ENCODE measurements at places on chromosomes 16 and 17.

DNA sequence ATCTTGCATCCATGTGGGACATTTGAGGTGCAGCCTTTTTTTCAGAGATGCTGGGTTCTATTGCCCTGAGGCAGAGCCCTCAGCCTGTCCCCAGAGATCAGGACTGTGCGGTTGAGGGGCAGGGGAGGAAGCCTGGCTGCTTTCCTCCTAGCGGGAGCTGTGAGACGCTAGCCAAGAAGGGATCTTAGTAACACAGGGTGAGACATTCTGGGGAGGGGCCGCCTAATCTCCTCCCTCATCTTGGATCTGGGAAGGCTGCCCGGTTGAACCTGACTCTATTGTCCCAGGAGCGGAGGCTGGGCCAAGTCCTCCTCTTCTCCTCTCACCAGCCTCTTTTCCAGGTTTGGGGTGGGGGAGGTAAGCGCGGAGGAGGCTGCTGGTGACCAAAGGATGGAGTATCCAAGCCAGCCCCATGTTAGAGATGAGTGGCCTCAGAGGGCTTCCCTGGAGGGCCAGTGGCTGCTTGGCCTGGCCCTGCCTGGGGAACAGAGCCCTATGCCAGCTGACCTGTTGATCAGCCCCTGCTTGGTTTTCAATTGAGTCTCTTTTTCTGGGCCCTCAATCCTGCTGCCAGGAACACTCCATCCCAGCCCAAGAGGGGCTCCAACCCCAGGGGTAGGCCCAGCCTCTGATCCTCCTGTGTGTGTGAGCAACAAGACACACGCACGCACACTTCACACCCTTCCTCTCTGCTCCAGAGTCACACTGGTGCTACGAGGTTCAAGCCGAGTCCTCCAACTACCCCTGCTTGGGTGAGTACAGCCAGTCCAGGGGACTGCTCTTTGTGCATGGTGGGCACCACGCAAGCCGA is 5.0 kb downstream of the CA4 start:
- DNase-seq, result peak; percentile 86

DNA sequence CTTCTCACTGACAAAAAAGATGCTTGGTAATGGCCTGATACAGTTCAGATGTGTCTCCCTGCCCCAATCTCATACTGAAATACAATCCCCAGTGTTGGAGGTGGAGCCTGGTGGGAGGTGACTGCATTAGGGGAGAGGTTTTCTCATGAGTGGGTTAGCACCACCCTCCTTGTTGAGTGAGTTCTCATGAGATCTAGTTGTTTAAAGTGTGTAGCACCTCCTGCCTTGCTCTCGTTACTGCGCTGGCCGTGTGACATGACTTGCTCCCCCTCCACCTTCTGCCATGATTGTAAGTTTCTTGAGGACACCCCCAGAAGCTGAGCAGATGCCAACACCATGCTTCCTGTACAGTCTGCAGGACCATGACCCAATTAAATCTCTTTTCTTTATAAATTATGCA is 5.0 kb downstream of the TSR1 start:
- no peak for DNase-seq

DNA sequence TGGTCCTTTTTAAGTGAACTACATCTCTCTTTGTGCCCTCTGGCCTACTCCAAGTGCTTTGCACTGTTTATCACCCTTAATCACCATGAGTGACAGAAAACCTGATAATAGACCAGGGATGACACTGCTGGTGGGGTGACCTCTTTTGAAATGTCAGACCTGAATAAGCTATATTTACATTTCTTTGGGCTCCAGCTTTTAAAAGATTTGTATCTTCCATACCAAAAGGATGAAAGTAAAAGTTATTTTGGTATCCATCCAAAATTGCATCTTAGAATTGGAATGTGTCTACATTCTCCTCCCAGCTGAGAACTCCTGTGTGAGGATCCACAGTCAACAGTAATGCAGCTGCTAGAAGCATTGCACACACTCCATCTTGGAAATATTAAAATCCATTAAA is 370.0 kb downstream of the CDH11 start:
- peak; percentile 16 for DNase-seq

GRCh38 chr16:80285104-80285503 is 255.7 kb upstream of the DYNLRB2 start:
- DNase-seq, result peak; percentile 93

- DNase-seq, result no peak
Measured at GRCh38 chr17:65685110-65685509, 123.7 kb upstream of the AXIN2 start.

GRCh38 chr16:24626256-24626655 is 86.9 kb downstream of the RBBP6 start:
- peak; percentile 87 for DNase-seq

- peak; percentile 23 for DNase-seq
Measured at GRCh38 chr16:89971495-89972243, 23.1 kb downstream of the DEF8 start.

GRCh38 chr17:72390675-72391508 is 270.1 kb downstream of the SOX9 start:
- peak; percentile 84 for DNase-seq

GRCh38 chr16:79564671-79565107 is 35.8 kb downstream of the MAF start:
- no peak for DNase-seq

DNA sequence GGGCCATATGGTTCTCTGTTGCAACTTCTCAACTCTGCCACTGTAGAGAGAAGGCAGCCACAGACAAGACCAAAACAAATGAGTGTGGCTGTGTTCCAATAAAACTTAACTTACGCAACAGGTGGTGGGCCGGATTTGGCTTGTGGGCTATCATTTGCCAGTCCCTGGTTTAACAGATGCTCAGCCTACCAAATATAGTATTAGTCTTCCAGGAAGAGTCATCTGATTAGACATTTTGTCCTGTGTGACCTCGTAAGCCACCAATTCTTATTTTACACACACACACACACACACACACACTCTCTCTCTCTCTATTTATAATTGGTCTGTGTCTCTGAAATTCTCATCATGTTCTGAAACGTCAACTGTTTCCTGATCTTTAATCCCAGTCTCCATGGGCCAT is 245.9 kb downstream of the XYLT1 start:
- DNase-seq, result peak; percentile 91

DNA sequence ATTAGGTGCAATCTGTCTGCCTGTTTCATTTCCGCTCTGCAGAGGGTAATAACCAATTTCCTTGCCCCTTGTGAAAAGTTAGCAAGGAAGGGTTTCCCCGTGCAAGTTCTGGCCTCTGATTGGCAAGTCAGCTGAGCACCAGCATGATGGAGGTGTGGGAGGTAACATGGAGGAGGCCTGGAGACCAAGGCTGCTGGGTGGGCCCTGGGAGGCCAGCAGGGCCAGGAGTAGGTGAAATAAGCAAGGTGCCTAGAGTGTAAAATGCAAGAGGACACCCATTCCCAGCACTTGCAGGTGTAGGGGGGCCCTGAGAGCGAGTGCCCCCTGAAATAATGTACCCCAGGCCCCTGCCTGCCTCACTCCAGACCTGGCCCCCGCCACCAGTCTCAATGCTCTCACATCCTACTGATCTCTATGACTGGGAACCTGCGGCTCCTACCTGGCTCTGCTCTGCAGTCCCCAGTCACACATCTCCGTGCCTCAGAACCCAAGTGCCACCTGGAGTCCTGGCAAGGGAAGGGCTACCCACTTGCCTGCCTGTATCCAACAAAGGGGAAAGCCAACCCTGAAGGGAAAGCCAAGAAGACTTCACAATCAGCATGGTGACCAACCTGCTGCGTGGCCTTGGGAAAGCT is 116.2 kb downstream of the C16orf78 start:
- DNase-seq, result no peak

DNA sequence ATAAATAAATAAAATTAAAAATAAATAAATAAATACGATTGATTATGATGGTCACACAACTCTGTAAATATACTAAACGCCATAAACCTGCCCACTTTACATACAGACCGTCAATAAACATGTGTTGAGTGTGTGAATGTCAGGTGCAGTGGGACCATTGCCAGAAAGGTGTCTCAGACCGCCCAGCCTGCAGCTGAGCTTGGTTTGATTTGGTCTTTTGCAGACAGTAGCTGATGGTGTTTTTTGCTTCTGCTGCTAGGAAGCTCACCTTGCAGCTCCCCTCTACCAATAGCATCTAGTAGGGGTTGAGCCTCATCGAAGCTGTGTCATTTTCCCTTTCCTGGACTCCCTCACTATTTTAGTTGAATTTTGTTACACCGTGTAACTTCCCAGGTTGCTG is 23.5 kb downstream of the UBALD1 start:
- DNase-seq, result no peak

DNA sequence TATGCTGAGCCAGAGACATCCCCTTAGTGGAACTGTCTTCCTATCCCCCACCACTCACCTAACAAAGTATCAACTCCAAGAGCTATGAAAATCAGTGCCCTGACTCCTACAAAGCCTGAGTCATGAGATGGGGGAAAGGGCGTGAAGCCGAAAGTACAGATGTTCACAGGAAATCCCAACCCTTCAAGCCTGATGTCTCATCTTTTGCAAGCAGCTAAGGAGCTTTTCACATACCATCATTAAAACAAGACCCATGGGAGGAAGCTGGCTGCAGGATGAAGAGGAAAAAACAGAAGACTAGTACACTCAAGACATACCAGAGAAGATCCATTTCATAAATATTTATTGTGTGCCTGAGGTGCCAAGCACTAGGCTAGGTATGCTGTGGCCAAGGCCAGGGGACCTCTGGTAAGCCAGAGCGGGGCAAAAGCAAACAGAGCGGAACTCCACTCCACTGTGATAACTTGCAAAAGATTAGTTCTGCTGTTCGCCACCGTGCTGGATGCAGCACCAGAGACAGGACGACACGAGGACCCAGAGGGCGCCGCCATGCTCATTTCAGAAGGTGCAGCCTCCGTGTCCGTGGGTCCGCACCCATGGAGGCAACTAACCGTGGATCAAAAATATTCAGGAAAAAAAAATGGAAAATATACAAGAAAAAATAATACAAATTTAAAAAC is 4.5 kb upstream of the MNT start:
- DNase-seq, result peak; percentile 91

DNA sequence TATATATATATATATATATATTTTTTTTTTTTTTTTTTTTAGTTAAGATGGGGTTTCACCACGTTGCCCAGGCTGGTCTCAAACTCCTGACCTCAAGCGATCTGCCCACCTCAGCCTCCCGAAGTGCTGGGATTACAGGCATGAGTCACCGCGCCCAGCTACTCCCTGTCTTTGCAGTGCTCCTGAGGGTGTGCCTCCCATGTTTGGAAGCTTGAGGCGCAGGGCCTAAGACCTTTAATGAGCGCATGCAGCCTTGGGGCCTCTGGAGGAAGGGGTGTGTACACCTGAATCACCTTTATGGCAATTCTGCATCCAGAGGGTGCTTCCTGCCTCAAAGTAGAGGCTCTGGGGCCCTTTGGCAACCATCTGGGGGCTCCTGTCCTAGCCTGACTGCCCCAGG is 219.4 kb upstream of the CIBAR2 start:
- DNase-seq, result no peak

- no peak for DNase-seq
Measured at GRCh38 chr17:55305321-55306087, 40.7 kb downstream of the HLF start.

DNA sequence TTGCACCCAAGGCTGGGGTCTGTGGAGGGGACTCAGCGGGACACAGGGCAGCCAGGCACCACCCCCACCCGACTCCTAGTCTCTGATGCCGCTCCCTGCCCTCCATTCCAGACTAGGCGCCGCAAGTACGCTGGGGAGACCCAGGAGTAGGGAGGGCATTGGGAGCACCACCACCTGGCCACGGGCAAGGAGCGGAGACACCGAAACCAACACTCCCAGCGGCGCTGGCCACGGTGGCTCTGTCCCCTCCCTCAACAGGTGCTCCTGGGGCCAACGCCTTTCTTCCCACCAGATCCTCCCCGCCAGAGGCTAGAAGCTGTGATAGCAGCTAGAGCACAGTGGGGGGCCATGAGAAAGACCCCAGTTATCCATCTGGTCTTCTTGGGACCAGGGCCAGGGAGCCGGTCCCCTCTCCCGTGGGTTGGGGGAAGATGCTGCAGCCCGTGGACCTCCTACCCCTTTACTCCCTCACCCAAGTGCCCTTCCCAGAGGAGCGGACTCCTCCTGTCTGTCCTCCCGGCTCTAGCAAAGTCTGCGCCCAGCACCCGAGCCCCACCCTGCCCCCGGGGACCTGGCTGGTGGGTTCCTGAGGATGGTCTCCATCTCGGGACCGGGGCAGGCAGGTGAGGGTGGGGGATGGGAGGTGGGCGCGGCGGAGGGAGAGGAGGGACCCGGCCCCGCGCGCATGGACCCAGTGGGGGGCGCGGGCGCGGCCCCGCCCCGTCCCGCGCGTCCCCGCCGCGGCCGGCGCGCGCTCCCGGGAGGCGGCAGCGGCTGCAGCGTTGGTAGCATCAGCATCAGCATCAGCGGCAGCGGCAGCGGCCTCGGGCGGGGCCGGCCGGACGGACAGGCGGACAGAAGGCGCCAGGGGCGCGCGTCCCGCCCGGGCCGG is at the start of gene SYNGR3:
Gene SYNGR3, plus strand, starts transcription at position 762 of the 892 bp plus-strand sequence. CDS start 133 bp downstream, outside the sequence.
- no peak for DNase-seq

DNA sequence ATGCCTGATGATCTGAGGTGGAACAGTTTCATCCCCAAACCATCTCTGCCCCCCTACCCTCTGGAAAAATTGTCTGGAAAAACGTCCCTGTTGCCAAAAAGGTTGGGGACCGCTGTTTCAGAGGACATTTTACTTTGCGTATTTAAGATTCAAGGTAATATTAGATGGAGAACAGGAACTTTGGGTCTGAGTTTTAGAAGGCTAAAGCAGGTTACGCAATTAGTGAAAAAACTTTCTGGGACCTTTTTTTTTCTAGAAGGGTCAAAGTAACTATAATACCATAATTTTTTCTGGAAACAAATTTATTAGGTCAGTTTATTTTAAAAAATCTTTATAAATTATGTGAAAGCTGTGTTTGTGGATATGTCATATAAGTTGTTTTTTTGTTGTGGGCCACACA is 5.8 kb downstream of the TANC2 start:
- DNase-seq, result no peak

- DNase-seq, result no peak
Measured at GRCh38 chr16:66936462-66936861, 1.1 kb downstream of the CES2 start.

DNA sequence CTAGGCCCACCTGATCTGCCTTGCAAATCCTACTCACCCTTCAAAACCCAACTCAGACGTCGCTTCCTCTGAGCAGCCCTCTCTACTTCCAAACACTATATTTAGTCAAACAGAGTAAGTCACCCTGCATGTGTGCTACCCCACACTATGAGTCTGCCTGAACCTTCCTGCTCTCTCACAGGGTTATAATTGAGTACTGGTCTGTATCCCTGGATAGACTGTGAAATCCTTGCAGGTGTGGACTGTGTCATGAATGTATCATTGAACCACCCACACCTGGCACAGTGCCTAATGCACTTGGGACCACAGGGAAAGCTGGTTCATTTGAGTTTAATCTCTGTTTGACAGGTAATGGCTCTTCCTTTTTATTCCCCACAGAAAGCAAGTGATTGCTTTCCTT is 3.4 kb downstream of the FBXO39 start:
- no peak for DNase-seq

DNA sequence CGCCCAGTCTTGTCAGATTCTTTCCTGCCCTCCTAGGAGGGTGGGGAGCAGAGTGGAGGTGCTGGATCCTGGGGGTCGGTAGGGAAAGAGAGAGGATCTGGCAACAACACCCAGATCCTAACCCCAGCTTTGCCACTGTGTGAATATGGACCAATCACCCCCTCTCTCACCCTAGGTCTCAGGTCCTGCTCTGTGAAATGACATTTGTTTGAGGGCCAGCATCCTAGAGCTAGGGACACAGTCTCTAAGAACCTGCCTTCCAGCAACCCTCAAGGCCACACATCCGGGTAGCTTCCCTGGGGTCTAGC is 28.4 kb upstream of the MAP3K14 start:
- DNase-seq, result no peak
